ENCODE measurements at places on chromosomes 7 and 10. TPM values are rescaled to one million over a fixed set of nuclear protein-coding genes. Genes with fewer than 3 reads are reported as not detected.

The TSPAN13 gene
- total RNA-seq = 16.8 TPM

The ITGA8 gene
- total RNA-seq = 64.9 TPM

The NEBL gene
- 62.6 TPM for total RNA-seq

The HOXA7 gene
- 10.2 TPM for total RNA-seq

The PSD gene
- 11.7 TPM for total RNA-seq

The ANKRD61 gene
- total RNA-seq = not detected

Measured in metanephros (tissue), 2 donors.